ENCODE measurements at places on chromosomes 7 and 10.

- no peak for DNase-seq
Measured at GRCh38 chr10:47378606-47379444, 5.3 kb downstream of the ZNF488 start.

GRCh38 chr10:29738341-29738740, 103.6 kb upstream of the SVIL start:
- no peak for DNase-seq

GRCh38 chr10:133405844-133406527, 12.0 kb downstream of the MTG1 start:
- no peak for DNase-seq

GRCh38 chr10:4260483-4261124, 475.6 kb upstream of the KLF6 start:
- DNase-seq, result no peak

DNA sequence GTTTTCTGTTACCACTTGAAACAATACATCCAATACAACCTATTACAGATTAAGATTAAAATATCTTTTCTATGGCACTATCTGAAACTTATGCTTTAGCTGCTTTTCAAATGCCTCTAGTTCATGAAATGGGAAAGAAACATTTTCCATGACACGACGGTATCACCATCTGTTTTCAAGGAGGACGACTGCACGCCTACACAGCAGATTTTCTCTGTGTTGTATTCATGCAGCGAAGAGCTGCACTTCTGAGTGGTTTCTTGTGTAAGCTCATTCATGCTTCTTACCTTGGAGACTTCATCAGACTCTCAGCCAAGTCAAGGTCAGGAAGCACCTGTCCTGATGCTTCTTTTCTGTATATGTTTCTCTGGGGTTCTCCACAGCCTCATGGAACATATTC, 179.2 kb downstream of the DYNC1I1 start:
- DNase-seq, result no peak

- DNase-seq, result no peak
Measured at GRCh38 chr10:57696641-57697040, 571.1 kb downstream of the IPMK start.

GRCh38 chr10:117429643-117430265, 54.5 kb upstream of the PDZD8 start:
- no peak for DNase-seq

- DNase-seq, result no peak
Measured at GRCh38 chr7:71334541-71334940, 202.6 kb downstream of the GALNT17 start.

DNA sequence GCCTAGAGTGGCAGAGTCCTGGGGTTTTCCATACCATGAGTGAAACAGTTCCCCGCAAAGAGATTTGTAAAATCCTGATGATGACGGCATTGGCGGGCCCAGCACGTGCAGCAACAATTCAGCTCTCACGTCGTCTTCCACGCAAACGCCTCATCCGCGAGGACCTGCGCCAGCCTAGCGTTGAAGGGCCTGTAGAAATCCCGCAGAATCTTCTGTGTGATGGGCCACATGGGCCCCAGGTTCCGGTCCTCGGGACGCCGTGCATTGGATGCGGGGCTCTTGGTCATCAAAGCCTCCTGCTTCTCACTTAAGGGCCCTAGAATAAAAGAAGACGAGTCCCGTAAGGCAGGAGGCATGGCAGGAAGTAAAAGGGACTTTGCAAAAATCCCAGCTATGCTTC, 83.4 kb downstream of the CHST15 start:
- DNase-seq, result no peak

GRCh38 chr7:19519443-19520021, 189.3 kb downstream of the POLR1F start:
- DNase-seq, result no peak

DNA sequence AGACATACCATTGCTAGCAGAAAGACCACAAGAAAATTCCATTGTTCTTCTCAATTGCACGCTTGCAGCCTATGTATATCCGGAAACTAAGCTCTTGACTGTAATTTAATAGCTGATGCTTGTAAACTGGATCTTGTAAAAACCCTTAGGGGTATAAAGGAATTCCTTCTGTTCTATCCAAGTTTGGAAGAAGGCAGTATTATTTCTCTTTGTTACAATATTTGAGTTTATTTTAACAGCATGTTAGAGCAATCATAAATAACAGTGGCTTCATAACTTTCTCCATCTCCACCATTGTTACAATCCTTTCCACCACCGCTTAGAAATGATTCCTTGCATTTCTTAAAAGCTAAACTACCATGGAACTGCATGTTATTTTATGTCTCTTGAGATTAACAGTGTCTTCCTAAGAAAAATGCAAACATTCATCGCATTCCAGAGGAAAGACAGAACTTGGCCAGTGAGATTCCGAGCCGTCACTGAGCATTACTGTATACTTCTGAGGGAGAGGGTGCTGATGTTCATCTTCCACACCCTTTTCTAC, 92.5 kb downstream of the TRIL start:
- no peak for DNase-seq

- DNase-seq, result no peak
Measured at GRCh38 chr10:64209561-64209960, 688.4 kb downstream of the REEP3 start.

GRCh38 chr10:18759575-18759974, 100.3 kb downstream of the ARL5B start:
- DNase-seq, result no peak

DNA sequence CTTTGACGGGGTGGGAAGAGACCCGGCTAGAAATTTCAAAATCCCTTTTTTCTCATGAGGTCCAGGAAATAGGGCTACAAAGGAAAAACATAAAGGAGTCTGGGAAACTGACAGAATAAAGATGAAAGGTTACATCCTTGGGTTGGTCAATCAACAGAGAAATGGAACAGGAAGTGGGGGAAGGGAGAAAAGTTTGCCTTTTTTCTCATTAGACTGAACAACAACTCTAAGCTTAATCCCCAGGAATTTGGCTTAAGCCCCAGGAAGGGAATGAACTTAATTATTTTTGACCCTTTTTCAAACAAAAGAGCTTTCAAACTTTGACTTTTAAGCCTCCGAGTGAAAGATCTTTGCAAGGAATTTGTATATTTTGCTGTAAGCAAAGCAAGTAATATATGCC, 32.7 kb downstream of the LGI1 start:
- DNase-seq, result no peak

- DNase-seq, result no peak
Measured at GRCh38 chr10:24907956-24908355, 44.5 kb downstream of the PRTFDC1 start.

GRCh38 chr7:133795068-133795665, 332.0 kb upstream of the LRGUK start:
- DNase-seq, result no peak

DNA sequence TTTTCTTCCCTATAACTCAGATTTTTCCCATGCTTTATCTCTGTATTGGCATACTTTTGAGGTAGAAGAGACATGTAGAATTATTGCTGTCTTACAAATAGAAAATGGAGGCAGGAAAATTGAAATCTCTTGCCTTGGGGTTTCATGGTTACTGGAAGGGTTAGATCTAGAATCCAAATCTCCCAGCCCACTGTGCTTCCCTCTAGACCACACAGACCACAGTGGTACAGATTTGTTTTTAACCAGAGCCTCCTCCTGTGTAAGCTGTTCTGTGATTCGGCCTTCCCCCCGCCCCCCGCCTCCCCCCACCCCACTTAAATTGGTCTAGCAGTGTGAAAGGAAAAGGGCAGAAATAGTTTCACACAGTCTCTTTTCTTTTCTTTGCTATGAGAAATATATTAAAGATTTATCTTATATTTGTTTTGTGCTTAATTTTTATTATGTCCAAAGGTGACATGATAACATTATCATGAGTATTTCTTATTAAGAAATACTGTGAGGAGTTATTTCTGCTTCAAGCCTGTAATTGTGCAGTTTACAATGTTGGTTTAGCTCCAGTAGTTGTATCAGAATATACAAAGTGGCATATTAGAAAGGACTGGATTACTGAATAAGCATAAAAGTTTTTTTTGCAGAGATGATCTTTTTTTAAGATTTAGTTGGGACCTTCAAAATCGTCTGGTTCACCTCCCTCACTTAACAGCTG, 368.8 kb upstream of the BMPER start:
- no peak for DNase-seq
